T1000 (cell line): ENCODE measurements at places on chromosomes 5 and 9.
A peak's percentile ranks its signal among the peaks of the same experiment; 100 is the strongest.

DNA sequence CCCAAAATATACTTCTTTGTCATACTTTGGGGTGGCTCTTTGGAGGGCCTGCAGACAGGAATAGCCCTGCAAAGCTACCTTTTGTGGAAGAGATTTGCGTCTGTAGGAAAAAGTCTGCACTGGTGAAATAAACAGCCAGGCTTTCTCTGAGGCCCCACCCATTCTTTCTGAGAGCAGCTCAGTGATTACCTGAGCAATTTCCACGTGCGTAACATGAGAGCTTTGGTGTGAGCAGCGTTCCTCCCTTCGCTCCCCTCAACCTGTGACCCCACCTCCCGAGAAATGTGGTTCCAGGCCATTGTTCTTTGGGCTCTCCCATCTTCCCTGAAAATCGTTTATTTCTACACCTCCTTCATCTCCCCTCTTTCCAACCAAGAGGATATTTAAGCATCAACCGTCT lies 23.8 kb upstream of the FBP1 start:
- DNase-seq, result no peak

DNA sequence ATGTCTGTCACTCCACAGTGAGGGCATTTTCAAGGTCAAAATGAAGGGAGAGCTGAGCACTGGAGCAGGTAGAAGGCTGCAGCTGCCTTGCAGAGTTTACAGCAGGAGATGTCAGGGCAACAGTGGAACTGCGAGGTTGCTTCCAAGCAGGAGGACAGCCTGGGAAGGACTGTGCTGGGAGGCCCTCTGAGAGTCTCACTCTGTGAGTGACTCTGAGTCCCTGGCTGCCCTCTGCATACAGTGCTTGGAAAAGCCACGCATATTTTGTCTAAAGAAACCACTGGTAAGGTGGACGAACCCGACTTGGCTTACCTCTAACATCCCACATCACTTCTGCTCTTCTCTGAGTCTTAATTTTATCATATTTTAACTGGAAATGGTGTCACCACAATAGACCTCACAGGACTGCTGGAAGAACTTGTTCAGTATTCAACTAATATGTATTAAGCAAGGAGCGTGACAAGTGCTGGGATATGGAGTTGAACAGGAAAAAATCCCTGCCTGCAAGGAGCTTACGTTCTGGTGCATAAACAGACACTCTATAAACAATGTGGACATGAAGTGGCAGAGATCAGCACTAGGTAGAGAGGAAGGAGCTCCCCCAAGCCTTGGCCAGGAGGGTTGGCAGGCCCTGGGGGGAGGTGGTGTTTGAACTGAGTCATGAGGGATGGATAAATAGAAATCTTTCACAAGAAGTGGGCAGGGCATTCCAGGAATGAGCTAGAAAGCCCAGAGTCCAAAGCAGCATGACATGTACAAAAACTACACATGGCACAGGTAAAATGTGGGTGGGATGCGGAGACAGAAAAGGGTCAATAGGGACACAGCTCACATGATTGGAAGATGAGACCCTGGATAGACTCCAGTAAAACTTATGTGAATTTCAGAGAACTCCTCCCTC lies 64.0 kb upstream of the FOXE1 start:
- no peak for DNase-seq

- no peak for DNase-seq
Observed at GRCh38 chr5:158677470-158677838, 422.3 kb downstream of the EBF1 start.

DNA sequence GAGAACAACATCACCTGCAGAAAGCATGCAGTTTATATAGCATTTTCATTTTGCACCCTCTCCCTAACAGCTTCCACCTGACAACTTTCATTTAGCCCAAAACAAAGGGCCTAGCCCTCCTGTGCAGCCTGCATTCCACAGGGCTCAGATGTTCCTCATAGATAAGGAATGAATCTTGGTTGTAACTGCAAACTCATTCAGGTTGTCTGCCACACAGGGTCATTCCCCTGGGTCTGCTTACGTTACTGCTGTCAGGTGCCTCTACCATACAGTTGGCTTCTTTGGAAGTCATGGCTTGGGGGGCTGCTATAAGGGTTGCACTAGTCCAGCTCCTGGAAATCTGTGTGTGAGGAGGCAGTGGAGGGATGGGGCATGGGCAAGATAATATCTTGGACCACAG lies 2.7 kb upstream of the DCP2 start:
- no peak for DNase-seq

DNA sequence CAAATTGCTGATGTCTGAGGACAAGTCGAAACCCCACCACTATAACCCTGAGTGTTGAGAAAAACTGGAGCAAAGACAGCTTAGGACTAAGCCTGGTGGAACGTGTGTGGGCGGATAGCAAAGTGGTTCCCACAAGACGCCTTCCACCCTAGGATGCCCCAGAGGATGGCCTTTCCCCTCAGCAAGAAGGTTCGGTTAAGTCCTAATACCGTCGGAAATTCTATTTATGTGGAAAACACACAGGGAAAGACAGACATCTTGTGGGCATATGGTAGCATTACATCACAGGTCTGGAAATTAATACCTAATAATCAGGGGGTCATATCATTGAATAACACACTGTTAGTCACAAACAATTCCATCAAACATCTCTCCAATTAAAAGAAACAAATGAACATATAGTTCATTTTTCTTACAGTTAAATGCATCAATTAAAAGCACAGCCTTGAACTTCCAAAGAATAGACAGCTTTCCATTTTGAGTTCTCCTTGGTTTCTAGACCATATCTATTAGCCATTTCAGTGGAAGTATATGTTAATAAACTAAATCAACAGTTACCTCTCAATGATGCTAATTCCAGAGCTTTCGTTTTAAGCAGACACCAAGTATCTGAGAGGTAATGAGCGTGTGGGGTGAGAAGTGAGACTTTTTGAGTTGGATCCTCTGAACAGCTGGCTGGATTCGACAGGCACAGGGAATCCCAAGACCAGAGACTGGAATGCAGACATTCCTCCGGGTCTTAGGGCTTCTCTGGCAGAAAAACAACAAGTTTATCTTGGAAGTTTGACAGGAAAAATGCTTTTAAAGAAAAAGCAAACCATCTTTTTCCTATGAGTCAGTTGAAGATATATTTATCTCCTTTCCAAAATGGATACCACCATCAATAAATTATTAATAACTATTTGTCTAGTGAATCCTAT lies 2.9 kb upstream of the ICE1 start:
- peak; percentile 6 for DNase-seq

GRCh38 chr9:109336409-109336808 lies 15.6 kb upstream of the EPB41L4B start:
- no peak for DNase-seq

DNA sequence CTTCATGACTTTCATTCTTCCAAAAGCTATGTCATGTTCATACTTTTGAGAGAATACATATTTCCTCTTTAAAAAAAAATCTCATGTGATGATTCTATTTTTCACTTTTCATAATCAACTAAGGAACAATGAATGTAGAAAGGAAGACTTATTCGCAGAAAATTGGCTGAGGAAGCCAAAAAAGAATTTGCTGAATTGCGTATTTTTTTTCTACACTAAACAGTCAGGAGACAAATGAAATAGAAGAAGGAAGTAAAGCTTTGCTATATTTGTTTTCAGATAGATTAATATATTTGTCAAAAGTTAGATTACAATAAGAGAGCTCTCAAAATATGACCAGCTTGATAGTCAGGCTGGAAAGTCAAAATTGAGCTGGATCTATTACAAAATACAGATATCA lies 504.2 kb downstream of the ANXA1 start:
- no peak for DNase-seq

GRCh38 chr5:150999704-151000442 lies 20.5 kb upstream of the GPX3 start:
- DNase-seq, result no peak

- no peak for DNase-seq
Observed at GRCh38 chr5:98827161-98827560, 53.7 kb downstream of the RGMB start.

GRCh38 chr5:126300293-126300692 lies 122.9 kb upstream of the GRAMD2B start:
- DNase-seq, result no peak

DNA sequence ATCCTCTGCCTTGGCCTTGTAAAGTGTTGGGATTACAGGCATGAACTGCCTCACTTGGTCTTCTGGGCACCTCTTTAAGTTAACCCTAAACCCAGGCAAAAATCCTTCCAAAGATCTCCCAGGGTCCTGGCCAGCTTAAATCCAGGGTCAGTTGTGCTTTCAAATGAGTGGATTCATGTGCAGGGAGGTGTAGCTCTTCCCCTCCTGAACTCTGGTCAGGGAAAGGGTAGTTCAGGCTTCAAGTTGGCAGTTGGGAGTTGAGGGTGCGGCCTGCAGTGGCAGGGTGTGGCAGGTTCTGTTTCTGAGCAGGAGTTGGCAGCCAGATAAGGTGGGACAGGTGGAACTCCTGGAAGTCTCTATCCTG lies 3.6 kb downstream of the HNRNPAB start:
- no peak for DNase-seq

- DNase-seq, result no peak
Observed at GRCh38 chr9:116430849-116431248, 256.3 kb upstream of the TRIM32 start.
